ENCODE measurements at places on chromosomes 3 and 15.

GRCh38 chr15:72358121-72358520 lies 17.7 kb downstream of the HEXA start:
- no peak for DNase-seq

GRCh38 chr3:42118762-42119361 lies 27.7 kb downstream of the TRAK1 start:
- DNase-seq, result no peak

DNA sequence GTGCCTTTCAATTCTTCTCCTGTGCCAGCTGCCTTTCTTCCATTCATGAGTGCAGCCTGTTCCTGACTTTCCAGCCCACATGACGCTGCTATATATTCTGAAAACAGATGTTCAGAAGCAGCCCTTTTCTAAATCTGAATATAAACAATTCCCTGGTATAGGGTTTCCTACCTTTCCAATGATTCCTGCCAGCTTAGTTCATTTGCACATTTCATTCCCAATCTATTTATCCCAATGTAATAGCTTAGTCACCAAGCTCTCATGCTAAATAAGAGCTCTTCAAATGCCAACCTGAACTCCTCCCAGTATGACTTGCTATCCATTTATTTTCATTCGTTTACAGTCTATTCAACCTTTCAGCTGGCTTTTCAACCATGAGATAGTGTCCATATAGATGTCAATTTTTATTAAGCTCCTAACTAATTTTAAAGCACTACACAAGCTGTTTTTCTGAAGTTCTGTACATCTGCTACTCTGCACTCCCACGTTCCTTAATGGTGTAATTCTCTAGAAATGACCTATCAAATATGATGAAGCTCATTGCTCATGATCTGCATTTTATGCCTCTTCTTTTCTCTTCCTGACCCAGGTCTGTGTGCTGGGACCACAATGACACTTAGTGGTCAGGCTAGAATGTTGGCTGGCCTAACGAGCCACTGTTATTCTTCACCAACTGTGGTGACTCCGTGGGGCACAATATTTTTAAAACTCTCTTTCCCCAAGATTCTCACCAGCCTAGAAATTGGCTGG lies 605.0 kb upstream of the TBL1XR1 start:
- no peak for DNase-seq

DNA sequence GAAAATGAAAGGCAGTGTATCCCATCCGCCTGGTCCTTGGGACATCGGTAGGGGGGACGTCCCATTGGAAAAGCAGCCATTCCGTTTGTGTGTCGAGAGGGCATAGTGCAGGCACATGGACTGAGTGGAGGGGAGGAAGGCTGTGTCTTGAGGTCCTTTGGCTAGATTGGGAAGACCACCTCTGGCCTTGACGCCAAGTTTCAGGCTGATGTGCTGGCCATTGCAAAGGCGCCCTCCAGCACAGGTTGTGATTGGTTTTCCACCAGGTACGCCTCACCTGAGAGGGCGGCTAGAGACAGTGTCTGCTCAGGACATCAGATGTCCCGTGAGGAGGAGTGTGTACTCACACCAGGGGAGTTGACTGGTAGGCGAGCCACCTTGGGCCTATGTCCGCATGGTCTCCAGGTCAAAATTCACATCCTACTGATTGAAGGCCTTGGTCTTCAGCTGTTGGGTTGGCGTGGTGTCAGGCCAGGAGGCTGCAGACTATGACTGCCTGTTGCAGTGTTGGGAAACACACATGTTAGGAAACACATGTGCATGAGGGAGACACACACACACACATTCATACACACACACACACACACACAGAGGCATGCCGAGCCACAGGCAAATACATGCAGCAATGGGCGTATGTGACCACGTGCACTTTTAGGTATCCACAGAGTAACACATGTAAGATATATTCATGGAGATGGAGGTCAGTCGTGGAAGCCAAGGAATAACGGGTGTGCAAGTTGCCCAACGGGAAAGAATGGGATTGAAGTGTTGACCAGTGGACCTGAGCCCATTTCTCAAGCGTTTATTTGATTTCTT lies 98.4 kb downstream of the SNRPN start:
- DNase-seq, result no peak

DNA sequence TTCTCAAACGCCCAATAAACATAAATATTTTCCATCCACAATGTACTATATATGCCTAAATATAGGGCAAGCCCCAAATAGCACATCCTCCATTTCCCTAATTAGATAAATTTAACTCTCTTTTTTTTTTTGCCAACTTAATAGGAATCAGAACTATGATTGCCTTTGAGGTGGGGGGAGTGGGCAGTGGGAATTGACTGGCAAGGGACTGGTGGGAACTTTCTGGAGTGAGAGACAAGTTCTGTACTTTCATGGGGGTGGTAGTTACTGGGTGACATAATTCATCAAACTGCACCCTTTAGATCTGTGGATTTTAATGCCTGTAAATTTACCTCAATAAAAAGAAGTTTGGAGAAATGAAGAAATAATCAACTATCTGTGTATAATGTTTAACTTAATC lies 88.2 kb upstream of the CTDSPL start:
- no peak for DNase-seq

DNA sequence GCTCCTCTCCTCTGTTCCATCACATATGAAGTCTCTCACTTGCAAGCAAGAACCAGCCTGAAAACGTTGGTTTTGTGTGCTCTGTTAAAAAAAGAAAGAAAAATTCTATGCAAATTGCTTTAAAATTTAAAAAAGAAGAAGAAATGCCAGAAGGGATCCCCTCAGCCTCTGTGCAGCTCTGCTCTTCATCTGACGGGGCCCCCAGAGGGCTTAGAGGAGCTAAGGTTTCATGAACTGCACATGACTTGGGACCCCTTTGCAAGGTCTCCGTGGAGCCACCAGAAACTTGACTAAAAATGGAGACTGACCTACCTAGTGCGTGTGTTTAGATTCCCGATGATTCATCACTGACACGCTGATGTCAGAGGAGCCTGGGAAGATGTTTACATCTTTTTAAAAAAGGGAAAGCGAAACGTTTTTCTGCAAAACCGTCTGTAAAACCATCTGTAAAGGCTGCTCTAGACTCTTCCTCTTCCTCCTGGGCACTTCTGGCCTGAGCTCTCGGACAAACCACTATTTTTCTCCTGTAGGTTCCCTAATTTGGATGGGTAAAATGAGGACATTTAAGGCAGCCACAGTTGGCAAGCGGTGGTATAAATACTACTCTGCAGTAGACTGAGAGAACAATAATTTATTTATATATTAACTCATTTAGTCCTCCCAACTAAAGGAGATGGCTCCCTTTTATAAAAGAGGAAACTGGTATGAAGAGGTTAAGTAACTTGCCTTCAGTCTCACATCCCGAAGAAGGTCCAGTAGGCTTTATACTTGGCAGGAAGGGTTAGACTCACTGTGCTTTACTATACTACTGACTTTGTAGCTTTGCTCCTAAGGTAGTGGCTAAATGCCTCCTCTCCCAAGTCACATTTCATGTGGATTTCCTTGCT lies 67.2 kb upstream of the POLG start:
- no peak for DNase-seq

DNA sequence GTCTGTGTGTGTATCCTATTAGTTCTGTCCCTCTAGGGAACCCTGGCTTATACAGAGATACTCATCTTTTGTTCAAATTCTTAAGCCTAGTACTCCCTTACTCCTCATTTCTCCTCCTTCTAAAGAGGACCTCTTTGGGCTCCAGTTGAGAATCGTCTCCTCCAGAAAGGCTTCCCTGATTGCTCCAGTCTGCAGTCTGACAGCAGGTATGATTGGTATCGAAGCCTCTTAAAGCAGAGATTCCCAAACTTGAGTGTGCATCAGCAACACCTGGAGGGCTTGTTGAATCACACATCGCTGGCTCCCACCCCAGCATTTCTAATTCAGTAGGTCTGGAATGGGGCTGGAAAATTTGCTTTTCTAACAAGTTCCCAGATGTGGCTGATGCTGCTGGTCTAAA lies 60.9 kb upstream of the NMNAT3 start:
- no peak for DNase-seq

DNA sequence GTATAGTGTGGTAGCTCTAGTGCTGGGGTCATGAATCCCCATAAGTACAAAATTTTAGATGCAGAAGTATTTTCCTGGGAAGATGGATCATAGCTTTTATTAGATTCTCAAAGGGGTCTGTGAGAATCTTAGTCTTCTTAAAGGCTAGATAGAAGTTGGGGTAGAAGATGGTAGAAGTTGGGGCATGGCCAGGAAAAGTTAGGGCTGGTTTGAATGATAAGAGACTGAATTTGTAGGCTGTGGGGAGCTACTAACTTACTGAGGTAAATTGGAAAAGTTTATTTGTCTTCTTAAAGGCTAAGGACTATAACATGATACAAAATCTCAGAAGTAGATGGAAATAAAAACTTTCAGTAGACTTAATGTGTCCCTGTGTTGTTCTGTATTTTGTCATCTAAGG lies 1.6 kb upstream of the UBE2Q2 start:
- no peak for DNase-seq

DNA sequence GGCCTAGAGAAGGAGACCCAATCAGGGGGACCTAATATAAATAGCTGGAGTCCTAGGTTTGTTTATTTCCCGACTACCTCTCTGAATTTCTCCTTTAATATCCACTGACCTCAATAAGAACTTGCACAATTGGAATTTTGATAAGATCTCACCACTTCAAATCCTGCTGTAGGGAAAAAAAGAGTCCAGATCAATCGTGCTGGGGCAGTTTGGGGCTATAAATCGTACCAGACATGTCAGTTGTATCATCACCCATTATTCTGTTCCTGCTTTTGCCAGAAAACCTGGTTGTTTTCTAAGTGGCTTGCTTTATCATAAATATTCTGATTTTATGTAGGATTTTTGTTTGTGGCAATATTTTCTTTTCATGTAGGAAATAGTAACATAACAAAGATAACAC lies 281.3 kb downstream of the DIPK2A start:
- DNase-seq, result no peak

GRCh38 chr3:47347217-47347801 lies 33.5 kb upstream of the PTPN23 start:
- DNase-seq, result no peak

DNA sequence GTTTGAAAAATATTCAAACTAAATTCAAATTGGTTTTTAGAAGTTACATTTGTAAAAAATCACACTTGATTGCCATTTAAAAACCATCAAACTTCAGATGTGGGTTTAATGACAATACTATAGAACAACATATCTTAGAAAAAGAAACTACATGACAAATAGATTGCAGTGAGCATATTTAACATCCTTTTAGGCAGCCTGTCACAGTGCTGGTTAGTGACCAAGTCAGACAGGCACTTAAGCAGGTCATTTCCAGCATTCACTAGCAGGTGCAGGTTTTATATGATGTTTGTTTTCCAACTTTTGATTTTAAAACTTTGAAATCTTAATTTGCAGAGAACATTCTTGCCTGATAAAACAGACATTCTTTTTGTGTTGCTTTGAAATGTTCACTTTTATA lies 115.7 kb downstream of the MBNL1 start:
- no peak for DNase-seq

DNA sequence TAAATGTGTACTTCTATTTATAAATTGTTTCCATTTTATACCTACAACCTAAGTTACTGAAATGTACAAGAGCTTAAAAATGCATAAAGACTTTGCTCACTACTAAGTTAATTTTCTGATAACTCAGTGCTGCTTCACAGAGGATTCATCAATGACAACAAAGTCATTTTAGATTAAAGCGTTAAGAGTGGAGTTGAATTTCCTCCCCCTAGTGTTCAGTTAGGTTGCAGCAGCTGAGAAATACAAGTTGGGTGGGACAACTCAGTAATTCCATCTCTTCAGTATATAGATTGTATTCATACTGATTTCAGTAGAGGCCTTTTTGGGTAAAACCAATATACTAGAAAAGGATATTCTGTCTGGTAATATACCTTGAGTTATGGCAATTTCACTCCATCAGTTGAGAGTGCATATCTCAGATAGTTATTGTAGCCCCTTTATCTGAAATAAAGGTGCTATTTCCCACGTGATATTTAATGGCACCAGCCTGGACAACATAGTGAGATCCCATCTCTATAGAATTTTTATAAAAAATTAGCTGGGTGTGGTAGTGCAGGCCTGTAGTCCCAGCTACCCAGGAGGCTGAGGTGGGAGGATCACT lies 6.9 kb upstream of the RPL35A start:
- no peak for DNase-seq

All from stimulated activated CD8-positive, alpha-beta memory T cell treated with anti-CD3 and anti-CD28 coated beads, Interleukin-7, amount 100 ng/mL, for 4 hours (primary cell).